HEK293T (cell line): ENCODE measurements at places on chromosomes 4 and X.

DNA sequence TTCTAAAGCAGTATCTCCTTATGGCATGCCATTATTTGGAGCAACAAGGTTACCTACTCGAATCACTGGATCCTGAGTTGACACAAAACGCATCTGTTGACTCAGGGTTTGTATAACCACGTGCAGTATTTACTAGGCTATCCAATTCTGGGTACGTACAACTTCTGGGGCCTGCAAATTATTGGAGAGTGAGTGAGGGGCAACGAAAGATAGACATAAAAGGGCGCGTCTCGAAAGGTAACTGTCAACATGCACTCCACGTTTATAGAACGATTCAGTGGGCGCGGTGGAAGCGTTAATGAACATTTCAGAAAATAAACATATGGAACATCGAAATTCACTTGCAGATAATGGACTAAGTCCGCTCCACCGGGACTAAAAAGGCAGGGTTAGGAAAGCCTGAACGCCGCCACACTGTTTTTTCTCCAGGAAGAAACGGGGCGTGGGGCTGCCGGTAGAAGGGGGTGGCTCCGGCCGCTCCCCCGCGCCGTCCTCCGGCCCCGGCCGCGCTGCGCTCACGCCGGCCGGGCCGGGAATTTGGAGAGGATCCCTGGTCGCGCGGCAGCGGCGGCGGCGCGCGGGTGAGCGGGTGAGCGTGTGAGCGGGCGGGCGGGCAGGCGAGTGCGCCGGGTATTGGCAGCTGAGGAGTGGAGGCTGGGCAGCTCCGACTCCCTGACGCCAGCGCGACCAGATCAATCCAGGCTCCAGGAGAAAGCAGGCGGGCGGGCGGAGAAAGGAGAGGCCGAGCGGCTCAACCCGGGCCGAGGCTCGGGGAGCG, at the start of gene SMAD1:
TSS of gene SMAD1 (plus strand) at position 690 of the 778 bp plus-strand sequence. CDS start 32,761 bp downstream, outside the sequence.
- DNase-seq, result peak; percentile 71

- no peak for DNase-seq
Measured at GRCh38 chr4:110780538-110780937, 157.7 kb upstream of the PITX2 start.

GRCh38 chr4:182862921-182863320, 54.3 kb downstream of the DCTD start:
- no peak for DNase-seq

DNA sequence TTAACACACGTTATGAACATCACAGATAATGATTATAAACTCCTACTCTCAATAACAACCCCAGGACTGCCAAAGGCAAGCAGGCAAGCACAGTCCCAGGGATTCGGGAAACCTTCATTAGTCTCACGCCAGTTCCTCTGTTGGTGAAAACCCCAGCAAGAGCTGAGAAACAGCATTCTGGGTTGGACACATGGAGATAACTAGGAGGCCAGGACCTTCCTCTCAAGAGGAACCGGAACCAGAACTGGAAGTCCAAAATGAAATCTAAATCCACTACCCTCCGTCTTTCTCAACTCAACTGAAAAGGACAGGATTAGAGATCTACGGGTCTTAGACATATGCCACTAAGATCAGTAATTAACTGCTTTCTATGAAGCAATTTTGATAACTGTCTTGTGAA, 3.8 kb downstream of the VEGFC start:
- DNase-seq, result no peak
